SHP77 treated with DMSO at 0.1 percent for 48 hours (cell line): ENCODE measurements at places on chromosomes 11 and 22.

DNA sequence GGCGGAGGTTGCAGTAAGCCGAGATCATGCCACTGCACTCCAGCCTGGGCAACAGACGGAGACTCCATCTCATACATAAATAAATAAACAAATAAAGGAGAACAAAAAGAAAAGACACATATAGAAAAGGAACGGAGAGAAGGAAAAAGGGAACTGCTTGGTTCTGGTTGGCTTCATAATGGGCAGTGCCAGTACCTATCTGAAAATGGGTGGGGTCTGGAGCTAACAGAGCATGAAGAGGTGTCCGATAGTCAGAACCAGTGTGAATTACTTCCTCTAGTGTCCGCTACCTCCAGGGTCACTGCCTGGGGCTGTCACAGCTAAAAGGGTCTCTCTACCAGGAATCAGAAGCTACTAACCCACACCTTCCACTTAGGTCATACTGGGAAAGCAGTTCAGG is 27.2 kb upstream of the TTC28 start:
- DNase-seq = no peak

GRCh38 chr11:62539238-62539925 is 7.2 kb downstream of the AHNAK start:
- DNase-seq = no peak

DNA sequence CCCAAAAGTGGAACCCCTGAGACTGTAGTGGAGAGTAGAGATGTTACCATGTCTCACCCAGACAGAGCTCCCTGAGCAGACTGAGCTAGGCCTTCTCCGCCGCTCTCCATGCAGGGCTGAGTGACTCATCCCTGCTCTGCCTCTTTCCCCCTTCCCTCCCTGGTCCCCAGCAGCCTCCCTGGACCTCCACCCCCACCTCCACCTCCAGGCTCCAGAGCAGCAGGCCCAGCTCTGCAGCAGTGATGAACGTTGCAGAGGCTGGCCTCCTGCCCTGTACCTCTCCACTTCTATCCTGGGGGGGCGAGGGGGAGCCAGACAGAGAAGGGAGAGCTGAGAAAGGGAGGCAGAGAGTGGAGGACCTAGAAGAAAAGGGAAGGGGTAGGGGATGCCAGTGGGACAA is 19.3 kb upstream of the ARAP1 start:
- DNase-seq = no peak

- DNase-seq = no peak
Observed at GRCh38 chr11:28243581-28243980, 135.4 kb downstream of the METTL15 start.

DNA sequence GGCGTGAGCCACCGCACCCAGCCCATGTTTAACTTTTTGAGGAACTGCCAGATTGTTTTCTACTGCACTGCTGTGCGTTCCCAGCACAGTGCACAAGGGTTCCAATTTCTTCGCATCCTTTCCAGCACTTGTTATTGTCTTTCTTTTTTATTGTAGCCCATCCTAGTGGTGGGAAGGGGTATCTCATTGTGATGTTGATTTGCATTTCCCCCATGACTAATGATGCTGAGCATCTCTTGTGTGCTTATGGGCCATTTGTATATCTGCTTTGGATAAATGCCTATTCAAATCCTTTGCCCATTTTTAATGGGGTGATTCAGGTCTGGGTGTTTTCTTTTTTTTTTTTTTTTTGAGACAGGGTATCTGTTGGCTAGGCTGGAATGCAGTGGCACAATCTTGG is 36.6 kb upstream of the SYT7 start:
- DNase-seq = no peak

- DNase-seq = no peak
Observed at GRCh38 chr11:8699903-8700302, 17.3 kb downstream of the RPL27A start.

GRCh38 chr11:102991776-102992175 is 36.2 kb upstream of the MMP13 start:
- DNase-seq = no peak

- no peak for DNase-seq
Observed at GRCh38 chr11:24755260-24755839, 258.5 kb downstream of the LUZP2 start.

DNA sequence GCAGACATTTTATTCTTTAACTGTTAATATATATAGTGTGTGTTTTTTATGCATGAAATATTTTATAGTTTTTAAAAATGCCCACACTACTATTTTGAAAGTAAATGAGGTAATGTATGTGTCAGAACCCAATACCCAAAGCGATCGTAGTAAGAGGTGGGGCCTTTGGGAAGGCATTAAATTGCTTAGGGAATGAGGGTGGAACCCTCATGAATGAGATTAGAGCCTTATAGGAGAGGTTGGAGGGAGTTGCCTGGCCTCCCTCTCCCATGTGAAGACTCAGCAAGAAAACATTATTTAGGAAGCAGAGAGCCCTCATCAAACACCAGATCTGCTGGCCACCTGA is 11.1 kb downstream of the KLHL35 start:
- no peak for DNase-seq
